ENCODE measurements at places on chromosomes 6 and 20.
A peak's percentile ranks its signal among the peaks of the same experiment; 100 is the strongest.

DNA sequence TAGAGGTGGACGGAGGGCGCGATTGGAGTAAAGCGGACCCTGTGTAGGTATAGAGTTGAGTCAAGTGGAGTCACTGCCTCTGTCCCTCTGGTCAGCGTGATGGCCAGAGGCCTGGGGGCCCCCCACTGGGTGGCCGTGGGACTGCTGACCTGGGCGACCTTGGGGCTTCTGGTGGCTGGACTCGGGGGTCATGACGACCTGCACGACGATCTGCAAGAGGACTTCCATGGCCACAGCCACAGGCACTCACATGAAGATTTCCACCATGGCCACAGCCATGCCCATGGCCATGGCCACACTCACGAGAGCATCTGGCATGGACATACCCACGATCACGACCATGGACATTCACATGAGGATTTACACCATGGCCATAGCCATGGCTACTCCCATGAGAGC is 479 bp downstream of the SLC39A7 start:
- no peak for DNase-seq

DNA sequence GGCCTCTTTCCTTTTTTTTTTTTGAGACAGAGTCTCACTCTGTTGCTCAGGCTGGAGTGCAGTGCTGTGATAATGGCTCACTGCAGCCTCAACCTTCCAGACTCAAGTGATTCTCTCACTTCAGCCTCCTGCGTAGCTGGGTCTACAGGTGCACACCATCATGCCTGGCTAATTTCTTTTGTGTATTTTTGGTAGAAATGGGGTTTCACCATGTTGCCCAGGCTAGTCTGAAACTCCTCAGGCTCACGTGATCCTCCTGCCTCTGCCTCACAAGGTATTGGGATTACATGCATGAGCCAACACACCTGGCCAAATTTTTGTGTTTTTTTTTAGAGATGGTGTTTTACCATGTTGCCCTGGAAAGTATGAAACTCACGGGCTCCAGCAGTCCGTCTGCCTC is 29.3 kb downstream of the SRC start:
- DNase-seq: no peak

- no peak for DNase-seq
These were observed 109.0 kb downstream of the RALGAPA2 start for GRCh38 chr20:20603339-20603990.

DNA sequence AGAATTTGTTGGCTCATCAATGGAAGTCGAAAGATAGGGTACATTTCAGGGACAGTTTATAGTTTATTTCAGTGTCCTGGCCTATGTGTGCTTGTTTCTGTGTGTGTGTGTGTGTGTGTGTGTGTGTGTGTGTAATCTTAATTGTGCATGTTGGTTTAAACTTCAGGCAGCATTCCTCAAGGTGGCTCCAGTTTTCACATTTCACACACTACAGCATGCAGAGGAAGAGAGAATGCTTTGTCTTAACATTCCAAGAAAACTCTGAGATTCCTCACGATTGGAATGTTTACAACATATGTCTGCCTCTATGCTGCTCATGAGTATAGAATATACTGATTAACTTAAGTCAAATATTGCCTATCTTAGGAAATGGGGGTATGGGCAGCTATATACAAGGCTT is 332.6 kb upstream of the EPHA7 start:
- no peak for DNase-seq

- peak; percentile 47 for DNase-seq
These were observed 3.5 kb upstream of the PLCG1 start for GRCh38 chr20:41133709-41134361.

GRCh38 chr6:42279144-42279781 is 61.6 kb upstream of the MRPS10 start:
- no peak for DNase-seq

GRCh38 chr6:142542704-142543233 is 241.0 kb downstream of the ADGRG6 start:
- DNase-seq: no peak

- no peak for DNase-seq
These were observed 246.8 kb downstream of the ARID1B start for GRCh38 chr6:157023958-157024357.

- no peak for DNase-seq
These were observed 40.2 kb upstream of the PROKR2 start for GRCh38 chr20:5356941-5357340.

GRCh38 chr20:11918981-11919380 is 1.3 kb downstream of the BTBD3 start:
- no peak for DNase-seq

DNA sequence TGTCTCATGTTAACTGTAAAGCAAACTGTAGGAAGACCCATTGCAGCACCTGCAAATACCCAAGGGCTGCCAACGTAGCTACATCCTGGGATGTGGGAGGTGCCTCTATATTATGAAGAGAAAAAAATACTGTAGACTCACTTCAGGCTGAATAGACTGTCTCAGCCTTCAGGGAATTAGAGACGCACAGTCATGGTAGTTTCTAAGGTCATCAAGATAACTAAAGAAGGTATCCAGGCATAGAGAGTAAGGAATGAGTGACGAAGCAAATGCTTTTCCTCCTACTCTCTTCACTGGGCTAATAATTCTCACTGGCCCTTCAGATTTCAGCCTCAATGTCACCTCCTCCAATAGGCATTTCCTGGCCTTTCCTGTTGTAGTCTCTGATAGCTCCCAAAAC is 121.6 kb upstream of the ECI2 start:
- no peak for DNase-seq

DNA sequence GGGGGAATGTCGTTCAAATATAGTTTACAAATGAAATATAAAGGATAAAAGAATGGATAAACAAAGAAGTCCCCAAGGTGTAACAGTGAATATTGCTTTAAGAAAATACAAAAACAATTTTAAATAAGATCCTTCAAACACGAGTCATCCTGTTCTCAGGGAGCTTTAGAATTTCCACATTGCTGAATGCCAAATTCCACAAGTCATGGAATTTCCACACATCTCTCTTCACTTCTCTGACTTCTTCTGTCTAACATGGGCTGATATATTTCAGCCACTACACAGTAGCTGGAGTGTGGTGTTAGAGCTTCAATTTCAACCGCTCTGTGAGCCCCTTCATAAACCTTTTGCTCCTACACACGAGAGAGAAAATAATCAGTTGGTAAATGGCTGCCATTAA is 28.0 kb downstream of the IL22RA2 start:
- no peak for DNase-seq

GRCh38 chr20:17655865-17656479 is 26.1 kb downstream of the RRBP1 start:
- no peak for DNase-seq

DNA sequence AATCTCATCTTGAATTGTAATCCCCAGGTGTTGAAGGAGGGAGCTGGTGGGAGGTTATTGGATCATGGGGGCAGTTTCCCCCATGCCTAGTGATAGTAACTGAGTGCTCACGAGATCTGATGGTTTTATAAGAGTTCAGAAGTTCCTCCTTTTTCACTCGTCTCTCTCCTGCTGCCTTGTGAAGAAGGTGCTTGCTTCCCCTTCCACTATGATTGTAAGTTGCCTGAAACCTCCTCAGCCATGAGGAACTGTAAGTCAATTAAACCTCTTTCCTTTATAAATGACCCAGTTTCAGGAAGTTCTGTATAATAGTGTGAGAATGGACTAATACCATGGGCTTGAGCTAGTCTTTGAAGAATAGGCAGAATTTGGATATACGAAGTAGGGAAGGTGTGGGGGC is 113.9 kb downstream of the RIN2 start:
- DNase-seq: no peak

DNA sequence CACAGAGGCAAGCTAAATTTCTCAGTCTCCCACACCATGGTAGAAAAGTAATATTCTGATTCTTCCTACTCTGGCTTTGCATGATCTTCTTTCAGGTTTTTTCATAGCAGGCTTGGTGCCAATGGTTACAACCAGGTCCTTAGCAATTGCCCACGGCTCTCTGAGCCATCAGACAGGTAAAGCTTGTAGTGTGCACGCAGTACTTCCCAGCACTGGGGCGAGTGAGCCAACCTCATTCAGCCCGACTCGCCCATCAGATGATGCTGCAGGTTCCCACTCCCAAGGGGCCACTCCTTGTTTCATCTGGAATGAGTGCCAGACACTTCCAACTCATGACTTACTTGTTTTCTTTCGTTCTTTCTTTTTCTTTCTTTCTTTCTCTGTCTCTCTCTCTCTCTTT is 78.3 kb downstream of the PERP start:
- no peak for DNase-seq

- DNase-seq: no peak
These were observed 180.8 kb upstream of the CST7 start for GRCh38 chr20:24768201-24768636.

DNA sequence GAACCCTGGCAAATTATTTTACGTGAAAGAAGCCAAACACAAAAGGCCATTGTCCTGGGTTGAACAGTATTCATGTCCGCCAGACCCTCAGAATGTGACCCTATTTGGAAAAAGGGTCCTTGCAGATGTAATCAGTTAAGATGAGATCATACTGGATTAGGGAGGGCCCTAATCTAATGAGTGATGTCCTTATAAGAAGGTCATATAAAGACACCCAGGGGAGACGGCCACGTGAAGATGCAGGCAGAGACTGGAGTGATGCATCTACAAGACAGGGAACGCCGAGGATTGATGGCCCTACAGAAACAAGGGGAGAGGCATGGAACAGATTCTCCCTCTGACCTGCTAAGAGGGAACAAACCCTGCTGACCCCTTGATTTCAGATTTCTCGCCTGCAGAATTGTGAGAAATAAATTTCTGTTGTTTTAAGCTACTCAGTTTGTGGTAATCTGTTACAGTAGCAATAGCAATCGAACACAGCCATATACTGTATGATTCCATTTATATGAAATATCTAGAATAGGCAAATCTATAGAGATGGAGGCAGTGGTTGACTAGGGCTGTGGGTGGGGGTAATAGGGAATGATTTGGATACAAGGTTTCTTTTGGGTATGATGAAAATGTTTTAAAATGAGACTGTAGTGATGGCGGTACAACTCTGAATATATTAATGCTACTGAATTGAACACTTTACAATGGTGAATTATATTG is 132.9 kb upstream of the NUP153 start:
- DNase-seq: no peak

DNA sequence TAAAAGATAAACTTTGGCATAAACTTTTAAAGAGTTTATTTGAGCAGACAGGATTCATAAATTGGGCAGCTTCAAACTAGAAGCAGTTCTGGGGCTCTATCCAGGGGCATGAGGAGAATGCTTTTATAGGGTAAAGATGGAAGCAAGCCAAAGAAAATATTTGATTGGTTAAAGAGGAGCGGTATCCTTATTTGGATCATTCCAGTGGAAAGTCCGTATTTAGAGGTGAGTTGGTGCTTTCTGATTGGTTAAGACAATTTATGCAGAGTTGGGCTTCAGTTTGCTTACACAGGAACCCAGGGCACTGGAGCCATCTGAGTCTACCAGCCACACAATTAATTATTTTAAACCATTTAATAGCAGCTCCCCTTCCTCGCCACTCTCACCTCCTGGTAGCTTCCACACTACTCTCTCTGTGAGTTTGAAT is 37.9 kb upstream of the RNF217 start:
- no peak for DNase-seq

- DNase-seq: no peak
These were observed 306.6 kb downstream of the EPM2A start for GRCh38 chr6:145428706-145429105.

GRCh38 chr6:34247481-34248197 is 1.2 kb downstream of the SMIM29 start:
- DNase-seq: no peak

DNA sequence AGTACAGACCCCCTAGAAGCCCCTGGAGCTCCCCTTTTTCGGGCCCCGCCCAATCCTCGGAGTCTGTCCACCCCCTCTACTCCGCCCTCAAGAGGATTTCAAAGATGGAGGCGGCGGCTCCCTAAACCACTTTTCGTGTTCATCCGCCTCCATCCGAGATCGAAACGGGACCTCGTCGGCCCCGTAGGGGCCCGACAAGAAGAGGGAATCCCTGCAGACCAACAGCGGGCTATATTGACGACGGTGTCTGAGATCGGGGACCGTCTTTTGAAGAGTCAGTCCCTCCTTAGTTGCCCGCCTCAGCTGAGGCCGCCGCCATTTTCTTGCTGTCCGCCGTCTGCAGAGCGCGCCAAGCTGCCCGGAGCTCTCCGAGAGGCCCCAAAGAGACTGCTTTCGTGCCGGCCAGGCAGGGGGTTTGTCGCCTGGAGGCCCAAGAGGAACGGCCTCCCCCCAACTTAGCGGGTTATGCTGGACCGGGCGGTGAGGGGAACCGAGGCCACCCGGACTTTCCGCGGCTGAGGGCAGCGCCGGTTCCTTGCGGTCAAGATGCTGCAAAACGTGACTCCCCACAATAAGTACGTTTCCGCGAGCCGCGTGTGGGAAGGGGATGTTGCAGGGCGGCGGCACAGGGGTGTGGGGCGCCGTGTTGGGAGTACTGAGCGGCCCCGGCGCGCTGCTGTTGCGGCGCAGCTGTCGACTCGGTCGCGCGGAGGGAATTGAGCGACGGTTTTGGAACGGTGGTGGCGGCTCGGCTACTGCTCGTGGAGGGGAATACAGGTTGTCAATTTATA is 4.2 kb downstream of the BRD2 start:
- peak; percentile 44 for DNase-seq

DNA sequence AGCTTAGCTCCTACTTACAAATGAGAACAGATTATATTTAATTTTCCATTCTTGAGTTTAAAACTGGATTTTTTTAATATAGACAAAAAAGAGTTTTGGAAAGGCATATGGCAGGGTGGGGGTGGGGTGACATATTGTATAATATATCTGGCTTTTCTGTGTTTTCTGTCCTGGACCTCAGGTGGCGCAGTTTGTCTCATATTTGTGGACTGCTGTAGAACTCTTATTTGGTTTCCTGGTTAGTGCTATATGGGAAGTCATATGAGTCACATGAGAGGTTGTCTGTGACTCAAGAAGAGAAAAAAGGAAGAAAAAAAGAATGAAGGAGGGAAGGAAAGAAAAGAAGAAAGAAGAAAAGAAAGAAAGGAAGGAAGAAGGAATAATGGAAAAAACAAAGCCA is 131.8 kb downstream of the CLVS2 start:
- DNase-seq: no peak

DNA sequence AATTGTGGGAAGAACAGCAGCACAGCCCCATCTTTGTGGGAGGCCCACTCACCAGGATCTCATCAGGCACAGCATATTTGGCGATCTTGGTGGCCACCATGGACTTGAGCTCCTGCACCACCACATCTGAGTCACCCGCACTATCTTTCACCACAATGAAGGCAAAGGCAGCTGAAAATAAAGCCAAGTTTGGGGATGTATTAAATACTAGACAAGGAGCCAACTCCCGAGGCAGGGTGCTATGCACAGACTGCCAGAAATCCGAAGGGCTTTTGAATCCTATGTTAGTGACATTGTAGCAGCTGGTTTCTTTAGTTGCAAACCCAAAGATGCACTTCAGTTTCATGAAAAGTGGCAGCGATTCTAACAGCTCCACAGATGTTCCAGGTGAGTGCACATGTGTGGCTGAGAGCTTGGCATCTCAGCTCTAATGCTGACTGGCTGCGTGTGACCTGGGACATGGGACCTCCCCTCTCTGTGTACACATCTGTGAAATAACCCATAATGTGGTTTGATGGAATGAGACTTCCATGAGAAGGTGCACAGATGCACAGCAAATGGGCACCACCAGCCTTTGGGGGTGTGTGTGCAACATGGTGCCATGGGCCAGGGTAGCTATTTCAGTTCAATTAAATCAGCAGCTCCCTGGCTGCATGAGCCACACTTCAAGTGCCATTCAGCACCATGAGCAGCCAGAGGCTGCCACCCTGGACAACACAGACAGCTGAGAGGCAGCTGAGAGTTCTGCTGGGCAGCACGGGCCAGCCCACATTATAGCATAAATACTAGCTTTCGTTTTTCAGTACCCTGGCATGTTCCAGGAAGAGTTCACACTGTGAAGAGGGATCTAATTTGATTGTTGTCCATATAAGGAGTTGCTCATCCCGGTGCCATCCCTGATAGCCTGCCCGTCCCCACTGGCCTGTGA is 16.9 kb upstream of the APMAP start:
- DNase-seq: no peak
